Renal cortical epithelial cell (primary cell): ENCODE measurements at places on chromosomes 4 and X. TPM values are rescaled to one million over a fixed set of nuclear protein-coding genes. Genes with fewer than 3 reads are reported as not detected.

SLC7A11 gene
- total RNA-seq = 2.9 and 11.1 TPM in 2 replicates

GRCh38 chrX:134732152-134732551, 73.9 kb upstream of the PLAC1 start:
- no peak for DNase-seq

DNA sequence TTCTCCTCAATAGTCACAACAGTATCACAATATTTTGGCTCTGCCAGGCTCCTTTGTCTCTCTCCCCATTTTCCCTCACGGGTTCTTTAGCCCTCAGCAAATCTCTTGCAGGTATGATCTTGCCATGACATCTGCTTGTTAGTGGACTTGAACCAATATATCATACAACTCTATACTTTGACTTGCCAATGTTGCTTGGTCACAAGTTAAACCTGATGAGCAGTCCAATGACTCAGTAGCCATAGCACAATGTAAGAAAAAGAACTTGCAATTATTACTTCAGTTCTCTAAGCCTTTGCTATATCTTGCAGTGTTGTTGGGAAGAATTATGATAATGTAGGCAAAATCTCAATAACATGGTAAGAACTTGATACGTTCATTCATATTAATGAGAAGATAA, 174.6 kb upstream of the NRK start:
- DNase-seq = no peak

- no peak for DNase-seq
Measured at GRCh38 chr4:82287720-82288119, 86.1 kb downstream of the HNRNPD start.

- DNase-seq = no peak
Measured at GRCh38 chr4:173194157-173194556, 25.5 kb downstream of the GALNT7 start.

EPGN gene
- 5.3 and 22.7 TPM in 2 replicates for total RNA-seq

- no peak for DNase-seq
Measured at GRCh38 chr4:76022031-76022430, 1.3 kb downstream of the CXCL10 start.

DNA sequence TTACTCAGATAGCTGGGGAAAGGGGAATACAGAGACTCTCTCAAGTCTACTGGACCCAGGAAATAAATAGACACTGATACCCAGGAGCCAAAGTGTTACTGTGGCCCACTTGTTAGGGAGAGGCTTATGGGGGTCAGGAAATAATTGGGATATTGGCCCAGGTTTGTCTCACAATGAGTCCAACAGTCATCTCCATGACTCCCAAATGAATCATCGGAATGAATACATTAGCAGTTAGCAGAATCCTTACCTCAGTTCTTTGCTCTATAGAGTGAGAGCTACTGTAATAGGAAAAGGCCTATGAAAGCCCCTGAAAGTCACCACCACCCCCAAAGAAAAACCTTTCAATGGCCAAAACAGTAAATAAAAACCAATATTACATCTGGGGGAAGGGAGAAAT, 42.4 kb upstream of the ARHGEF6 start:
- DNase-seq = peak; percentile 21

DNA sequence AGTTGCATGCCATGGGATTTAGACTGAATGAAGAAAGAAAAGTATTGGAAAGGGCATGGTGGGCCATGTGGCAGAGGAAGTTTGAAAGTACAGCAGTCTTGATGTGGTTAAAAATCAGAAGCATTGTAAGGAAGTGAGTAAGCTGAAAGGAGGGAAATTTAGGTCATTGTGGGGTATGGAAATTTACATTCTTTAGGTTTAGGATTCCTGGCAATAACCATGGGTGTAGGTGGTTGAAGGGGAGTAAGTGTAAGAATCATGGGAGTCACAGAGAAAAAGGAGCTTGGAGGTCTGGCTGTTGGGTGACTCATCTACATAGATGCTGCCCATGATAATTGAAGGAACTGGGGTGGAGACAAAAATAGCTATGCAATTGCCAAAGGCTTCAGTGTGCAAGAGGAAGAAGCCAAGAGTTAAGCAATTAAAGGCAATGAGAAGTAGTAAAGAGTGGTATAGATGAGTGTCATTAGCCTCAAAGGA, 243.8 kb upstream of the LDB2 start:
- DNase-seq = peak; percentile 3

G6PD gene
- 30.6 and 152 TPM in 2 replicates for total RNA-seq

SUPT20HL1 gene
- not detected in 2 replicates for total RNA-seq

GRCh38 chrX:108993909-108994308, 257.5 kb upstream of the IRS4 start:
- DNase-seq = no peak
